CD4-positive, alpha-beta T cell treated with Interleukin-17A for 1 hour (primary cell): ENCODE measurements at places on chromosomes 11 and 22.

- DNase-seq: no peak
Measured at GRCh38 chr22:29641700-29642330, 38.4 kb downstream of the NF2 start.

GRCh38 chr11:12117200-12117599 lies 6.8 kb downstream of the MICAL2 start:
- DNase-seq: no peak

DNA sequence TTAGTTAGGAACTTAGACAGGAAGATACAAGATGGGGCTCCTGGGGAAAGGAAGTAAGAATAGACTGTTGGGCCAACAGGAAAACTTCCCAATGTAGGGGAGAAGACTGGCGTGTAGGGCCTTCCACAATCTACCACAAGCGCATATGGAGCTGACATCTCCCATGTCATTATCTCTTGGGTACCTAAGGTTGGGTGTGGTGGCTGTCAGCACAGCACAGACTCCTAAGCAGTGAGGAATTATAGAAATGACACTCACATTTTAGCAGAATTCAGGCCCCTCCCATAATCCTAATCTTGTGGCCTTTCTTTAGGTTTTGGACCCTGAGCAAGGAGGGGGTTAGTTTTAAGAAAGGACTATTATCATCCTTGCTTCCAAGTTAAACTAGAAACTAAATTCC lies 11.6 kb downstream of the TRIM21 start:
- DNase-seq: no peak

DNA sequence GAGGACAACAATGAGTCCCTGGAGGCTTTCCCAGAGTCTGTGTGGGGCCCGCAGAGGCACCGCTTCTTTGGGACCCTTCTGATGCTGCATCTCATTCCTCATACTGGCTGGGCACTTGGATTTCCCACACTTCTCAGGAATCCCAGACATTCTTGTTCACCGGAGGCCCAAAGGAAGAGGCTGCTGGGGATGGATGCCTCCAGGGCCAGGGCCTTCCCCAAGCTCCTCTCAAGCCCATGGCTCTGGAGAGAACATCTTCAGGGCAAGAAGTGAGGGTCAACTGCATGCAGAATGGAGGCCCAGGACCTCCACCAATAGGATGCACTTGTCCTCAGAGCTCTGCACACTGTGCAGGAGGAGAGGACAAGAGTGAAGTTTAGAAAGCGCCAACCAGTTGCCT lies 34.6 kb downstream of the DKK3 start:
- no peak for DNase-seq

DNA sequence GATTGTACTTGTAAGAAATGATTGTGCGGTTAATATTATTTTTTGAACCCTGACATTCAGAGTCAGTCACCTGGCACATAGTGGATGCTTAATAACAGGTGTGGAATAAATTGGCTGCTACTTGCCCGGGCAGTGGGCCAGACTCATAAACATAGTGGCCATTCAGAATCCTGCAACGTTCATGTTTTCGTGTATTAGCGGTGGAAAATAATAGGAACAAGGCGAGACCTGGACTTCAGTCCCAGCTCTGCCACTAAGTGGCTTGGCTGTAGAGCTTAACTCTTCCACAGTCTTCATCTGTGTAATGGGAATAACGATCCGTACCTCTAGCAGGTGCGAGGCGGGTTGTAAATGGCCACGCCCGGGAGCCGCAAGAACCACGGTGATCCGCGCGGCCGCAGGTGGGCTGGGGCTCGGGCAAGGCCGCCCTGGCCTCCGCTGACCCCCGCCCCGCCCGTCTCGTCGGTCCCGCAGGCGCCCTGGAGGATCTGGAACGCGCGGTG lies 761 bp upstream of the TMEM25 start:
- DNase-seq: no peak

GRCh38 chr11:43919852-43920597 lies 22.4 kb upstream of the C11orf96 start:
- DNase-seq: no peak

DNA sequence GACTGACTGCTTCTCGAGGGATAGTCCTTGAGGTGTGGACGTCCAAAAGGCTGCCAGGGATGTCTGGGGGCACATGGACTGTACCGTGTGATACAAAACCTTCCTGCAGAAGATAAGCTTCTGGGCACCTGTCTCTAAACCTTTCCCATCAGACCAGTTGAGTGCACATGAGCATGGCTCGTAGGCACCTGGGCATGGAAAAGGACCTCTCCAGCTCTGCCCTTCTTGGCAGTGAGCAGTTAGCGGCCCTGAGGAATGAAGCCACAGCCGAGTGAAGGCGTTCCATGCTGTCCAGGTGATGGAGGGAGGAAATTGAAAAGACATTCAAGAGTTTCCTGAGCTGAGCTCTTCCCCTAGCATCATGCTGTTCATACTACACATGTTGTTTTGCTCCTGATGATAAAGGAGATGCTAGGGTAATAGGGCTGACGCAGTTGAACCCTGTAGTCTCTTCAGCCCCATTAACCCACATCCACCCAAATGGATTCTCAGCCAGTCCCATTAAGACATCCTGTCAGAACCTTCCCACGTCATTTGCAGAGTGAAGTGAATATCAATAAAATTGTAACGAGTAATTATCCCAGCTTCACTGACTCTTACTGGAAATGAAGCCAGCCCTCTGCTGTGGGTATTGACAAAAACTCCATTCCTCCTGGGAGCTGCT lies 138.6 kb downstream of the KIRREL3 start:
- DNase-seq: no peak

DNA sequence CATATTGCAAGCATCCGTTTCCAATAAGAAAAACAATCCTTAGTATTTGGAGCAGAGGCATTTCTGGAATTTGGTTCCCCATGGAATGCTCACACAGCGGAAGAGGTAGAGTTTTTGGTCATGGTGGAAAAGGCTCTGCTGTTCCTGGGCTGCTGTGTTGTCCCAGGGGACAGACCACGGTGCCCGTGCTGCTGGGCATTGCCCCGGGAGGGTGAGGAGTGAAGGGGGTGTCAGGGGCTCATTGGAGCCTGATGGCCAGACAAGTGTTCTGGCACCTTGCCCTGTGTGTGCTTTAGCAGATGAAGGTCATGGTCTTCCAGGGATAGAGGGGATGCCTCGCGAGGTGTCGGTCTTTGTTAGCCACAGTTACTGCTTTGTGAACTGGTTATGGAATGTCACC lies 61.2 kb downstream of the MPPED1 start:
- DNase-seq: no peak
